ENCODE measurements at places on chromosomes 7 and 10.

DNA sequence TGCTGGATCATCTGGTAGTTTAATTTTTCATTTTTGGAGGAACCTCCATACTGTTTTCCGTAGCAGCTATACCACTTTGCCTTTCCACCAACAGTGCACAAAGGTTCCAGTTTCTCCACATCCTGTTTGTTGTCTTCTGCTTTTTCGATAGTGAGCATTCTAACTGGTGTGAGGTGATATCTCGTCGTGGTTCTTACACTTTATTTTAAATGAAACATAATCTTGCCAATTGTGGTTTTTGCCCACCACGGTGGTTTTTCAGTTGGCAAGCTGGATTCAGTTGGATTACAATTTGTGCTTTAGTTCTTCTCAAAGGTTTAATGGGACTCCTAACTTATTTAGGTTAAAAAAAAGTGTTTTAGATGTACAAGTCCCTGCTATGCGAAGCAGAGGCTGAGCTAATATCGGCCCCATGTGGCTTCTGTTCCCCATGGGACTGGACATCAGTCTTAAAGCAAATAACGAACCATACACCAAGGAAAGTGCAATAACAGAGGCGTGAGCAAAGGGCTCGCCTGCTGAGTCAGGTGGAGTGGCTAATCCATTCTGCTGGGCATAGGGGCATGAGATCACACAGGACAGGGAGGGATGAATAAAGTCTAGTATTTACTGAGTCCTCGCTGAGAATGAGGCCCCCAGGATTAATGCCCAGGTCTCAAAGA, 153.6 kb downstream of the AOAH start:
- no peak for DNase-seq

GRCh38 chr7:2261611-2262010, 19.6 kb downstream of the NUDT1 start:
- no peak for DNase-seq

- no peak for DNase-seq
Observed at GRCh38 chr7:134690614-134691504, 44.2 kb downstream of the BPGM start.

DNA sequence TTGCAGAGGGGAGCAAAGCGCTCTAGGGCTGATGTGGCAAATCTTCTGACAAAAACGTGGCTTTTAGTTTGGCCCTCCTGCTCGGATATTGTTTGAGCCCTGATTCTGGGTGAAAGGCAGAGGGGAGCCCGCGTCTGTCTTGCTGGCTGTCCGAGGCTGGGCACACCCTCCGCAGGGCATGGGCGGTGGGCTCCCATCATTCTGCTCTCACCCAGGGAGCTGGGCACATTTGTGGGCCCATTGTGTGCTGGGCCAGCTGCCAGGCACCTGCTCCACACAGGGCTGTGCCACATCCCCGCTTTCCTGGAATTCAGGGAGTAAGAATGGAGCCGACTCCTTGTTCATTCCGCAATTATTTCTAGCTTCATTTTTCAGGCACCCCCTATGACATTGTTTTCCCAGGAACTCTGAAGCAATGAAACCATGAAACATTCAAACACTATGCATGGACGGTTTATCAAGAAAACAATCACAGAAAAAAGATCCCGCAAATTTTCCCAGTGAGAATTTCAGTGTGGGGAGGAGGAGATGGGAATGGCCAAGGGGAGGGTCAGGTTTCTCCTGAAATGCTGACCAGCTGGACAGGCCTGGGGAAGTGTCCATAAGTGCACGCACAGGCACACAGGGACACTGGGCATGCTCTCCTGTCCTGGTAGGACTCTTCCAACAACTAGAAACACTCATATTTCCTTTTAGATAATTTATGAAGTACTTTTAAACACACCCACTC, 341.1 kb downstream of the CXCL12 start:
- DNase-seq = no peak

DNA sequence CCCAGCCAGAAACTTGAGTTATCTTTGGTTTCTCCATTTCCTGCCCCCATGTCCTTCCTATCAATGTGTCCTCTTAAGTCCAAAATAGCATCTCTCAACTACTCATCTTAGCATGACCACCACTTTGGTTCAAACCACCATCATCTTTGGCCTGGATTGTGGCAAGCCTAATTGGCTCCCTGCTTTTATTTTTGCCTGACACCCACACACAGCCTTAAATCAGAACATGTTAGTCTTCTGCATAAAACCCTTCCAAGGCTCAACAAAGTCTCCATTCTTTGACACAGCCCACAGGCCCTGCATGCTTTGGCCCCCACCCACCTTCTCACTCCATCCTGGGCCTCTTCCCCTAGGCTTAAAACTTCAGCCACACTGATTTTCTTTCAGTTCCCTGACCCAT, 2.0 kb upstream of the TSPAN14 start:
- no peak for DNase-seq

GRCh38 chr7:105389088-105389650, 448 bp upstream of the SRPK2 start:
- peak; percentile 72 for DNase-seq

GRCh38 chr7:34612661-34613060, 45.4 kb upstream of the NPSR1 start:
- no peak for DNase-seq

DNA sequence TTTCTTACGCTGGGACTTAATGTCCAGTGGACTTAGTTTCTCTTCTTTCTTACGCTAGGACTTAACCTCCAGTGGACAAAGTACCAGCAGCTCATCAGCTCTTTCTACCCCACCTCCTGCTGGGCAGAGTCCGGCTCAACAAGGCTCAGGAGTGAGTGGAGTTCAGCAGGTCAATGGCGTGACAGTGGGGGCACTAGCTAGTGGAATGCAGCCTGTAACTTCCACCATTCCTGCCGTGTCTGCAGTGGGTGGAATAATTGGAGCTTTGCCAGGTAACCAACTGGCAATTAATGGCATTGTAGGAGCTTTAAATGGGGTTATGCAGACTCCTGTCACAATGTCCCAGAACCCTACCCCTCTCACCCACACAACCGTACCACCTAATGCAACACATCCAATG, 199.7 kb downstream of the MLLT10 start:
- no peak for DNase-seq

- no peak for DNase-seq
Observed at GRCh38 chr10:66463611-66464010, 462.2 kb upstream of the LRRTM3 start.

GRCh38 chr10:88254091-88254490, 329.0 kb downstream of the RNLS start:
- DNase-seq = peak; percentile 24

- no peak for DNase-seq
Observed at GRCh38 chr7:158374146-158374545, 213.5 kb downstream of the PTPRN2 start.

- no peak for DNase-seq
Observed at GRCh38 chr7:89966067-89966664, 188.1 kb upstream of the STEAP1 start.

GRCh38 chr10:124250506-124250905, 157.1 kb upstream of the CHST15 start:
- DNase-seq = no peak

DNA sequence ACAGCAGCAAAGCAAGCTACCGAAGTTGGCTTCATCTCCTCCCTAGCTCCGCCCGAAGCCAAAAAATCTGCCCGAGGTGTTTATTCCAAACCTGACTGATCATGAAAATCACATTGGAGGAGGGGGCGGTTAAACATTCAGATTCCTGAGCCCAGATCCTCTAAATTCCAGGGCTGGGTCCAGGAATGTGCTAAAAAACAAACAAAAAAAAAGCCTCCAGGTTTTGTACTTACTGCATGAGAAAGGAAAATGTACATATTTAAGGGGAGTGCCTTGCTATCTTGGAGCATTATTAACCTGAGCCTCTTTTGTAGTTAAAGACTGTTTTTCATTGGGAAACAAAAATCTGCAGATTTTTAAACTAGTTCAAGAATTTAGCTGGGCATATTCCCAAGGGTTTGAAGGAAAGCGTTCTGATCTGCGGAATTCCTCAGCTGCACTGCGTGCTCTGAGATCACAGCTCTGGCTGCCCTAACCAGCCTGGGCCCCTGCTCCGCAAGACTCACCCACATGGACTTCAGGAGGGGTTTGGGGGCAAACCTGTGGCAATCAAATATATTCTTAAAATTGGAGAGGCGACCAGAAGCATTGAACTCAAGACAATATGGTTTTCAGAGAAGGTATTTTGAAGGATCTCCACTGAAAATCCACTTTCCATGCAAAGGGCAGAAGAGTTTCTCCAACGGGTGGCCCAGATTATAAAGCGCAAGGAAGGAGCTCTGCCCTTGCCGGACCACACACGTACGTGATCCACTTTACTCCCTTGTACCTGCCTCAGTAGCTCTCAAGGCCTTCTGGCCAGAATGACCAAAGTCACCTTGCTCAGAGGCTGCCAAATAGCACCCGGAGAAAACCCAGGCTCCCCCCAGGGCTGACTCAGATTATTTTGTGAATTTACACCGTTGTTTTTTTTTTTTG, 10.0 kb upstream of the TNS3 start:
- DNase-seq = no peak

DNA sequence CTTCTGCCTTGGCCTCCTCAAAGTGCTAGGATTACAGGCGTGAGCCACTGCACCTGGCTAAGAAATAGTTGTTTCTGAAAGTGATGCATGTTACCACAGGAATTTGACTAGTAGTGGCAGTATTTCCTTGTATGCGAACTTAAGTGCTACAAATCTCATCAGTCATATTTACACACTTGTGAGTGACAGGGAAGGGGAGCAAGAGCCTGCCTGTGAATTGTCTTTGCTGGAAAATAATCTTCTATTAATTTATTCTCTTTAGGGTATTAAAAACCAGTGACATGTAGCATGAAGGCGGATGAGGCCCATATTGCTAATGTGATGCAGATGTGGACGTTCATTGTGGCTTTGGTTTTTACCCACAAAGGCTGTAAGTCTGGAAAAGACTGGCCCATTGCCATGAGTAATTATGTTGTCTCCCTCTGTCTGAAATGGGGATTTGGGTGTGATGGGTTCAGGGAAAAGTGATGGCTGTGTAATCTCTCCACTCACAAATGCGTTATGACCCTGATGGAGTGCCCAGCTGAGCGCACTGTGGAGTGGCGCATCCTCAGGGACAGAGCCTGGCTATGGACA, 97.6 kb downstream of the CCNY start:
- no peak for DNase-seq

DNA sequence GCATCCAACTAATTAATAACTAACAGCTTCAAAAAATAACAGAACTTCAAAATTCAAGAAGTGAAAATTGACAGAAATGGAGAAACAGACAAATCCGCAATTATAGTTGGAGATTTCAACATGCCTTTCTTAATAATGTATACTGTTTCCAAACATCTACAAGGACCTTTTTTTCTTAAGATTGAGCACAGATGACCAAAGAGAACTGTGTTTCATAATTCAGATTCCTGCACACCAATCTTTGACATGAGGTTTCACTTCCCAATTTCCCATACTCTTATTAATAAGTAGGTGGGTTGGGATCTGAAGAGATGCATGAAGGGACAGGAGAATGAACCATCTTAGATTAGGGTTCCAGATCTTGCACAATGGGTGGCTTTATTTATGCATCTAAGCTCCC, 24.9 kb upstream of the GIMAP7 start:
- no peak for DNase-seq

GRCh38 chr7:2724453-2725177, 36.6 kb downstream of the AMZ1 start:
- no peak for DNase-seq

GRCh38 chr10:63769367-63769766, 248.2 kb downstream of the REEP3 start:
- no peak for DNase-seq

DNA sequence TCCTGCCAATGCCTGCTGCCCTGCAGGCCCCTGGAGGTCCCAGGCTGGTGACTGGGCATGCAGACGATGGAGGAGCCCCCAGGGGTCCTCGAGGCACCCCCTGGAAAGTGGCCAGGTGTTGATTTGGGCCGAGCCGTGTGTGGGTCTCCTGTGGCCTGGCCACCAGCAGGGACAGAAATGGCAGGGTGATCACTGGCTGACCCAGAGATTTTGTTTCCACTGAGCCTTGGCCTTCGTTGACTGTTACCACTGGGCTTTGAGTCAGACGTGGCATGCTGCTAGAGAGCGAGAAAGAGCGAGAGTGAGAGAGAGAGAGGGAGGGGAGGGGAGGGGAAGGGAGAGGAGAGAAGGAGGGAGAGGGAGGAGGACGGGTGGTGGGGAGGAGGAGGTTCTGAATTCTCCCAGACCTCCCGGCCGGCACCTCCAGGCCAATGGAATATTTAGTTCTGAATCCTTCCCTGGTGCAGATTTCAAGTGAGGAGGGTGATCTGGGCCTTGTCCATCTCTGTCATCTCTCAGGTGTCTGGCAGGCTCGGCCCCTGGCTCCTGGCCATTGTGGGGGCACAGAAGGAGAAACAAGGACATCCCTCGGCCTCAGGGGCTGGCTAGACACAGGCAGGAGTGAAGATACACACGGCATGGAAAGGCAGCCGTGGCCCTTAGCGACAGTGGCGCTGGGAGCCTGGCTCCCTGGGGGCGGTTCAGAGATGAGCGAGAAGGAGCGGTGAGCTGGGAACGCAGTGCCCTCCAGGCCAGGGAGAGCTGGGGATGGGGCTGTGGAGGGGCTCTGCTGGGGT, 58.2 kb downstream of the GLRX3 start:
- no peak for DNase-seq

- no peak for DNase-seq
Observed at GRCh38 chr10:74133923-74134820, 16.5 kb downstream of the AP3M1 start.

DNA sequence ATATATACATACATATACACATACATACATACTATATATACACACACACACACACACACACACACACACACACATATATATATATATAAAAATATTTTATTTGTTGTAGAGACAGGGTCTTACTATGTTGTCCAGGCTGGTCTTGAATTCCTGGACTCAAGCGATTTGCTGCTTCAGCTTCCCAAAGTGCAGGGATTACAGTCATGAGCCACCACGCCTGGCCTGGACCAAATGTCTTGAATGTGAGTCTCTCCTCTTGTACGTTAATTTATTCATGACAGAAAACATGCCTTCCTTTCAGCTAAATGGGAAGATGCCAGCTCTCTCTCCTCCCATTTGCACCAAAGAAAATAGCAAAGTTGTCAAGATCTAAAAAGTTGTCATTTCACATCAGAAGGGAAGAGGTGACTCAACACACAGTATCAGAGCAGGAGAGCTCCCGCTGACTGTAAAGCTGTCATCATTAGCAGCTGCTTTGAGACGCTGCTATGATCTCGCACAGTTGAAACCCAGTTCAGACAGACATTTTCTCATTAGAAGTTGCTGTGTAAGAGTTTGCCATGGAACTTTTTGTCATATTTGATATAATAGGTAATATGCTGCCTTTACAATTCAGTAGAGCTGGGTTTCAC, 224.3 kb downstream of the SFMBT2 start:
- DNase-seq = no peak
